ENCODE measurements at places on chromosomes 2 and 18.

GRCh38 chr2:133360190-133360589 lies 208.1 kb downstream of the NCKAP5 start:
- no peak for DNase-seq

GRCh38 chr18:80258640-80259039 lies 11.3 kb upstream of the PARD6G start:
- no peak for DNase-seq

DNA sequence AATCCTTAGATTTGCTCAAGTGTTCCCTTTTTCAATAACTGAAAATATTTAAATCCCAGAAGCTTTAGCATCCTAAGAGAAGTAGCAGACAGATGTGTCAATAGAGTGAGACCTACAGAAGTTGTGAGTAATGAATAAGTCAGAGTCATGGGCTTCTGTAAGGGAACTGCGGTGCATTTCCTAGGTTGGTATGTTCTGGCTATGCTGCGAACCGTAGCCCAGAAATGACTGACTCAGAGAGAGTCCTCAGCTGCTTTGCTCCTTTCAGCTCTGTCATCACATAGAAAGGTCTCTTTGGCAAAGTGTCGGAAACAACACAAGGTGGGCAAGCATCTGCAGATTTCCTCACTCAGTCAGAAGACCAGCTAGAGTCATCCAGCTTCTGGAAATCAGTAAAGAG lies 297.1 kb downstream of the ARHGAP15 start:
- no peak for DNase-seq

- peak; percentile 76 for DNase-seq
Observed at GRCh38 chr2:190843890-190844699, 36.5 kb upstream of the GLS start.

GRCh38 chr18:49752095-49752457 lies 61.3 kb downstream of the ACAA2 start:
- no peak for DNase-seq

GRCh38 chr2:233075141-233075965 lies 15.2 kb downstream of the INPP5D start:
- peak; percentile 44 for DNase-seq

DNA sequence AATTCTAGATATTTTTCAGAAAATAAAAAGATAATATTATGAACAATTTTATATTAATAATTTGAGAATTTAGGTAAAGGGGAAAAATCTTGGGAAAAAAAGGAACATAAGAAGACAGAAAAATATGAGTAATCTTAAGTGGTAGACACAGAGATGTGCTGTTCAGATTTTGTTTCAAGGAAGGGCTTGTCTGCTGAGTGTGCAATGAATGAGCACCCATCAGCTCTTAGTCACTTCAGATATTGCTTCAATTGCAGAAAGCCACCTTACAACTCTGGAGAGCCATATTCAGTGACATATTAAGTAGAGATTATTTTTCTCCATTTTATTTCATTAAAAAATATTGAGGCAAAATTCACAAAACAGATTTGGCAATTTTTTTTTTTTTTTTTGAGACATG lies 282.0 kb upstream of the CHST9 start:
- no peak for DNase-seq

DNA sequence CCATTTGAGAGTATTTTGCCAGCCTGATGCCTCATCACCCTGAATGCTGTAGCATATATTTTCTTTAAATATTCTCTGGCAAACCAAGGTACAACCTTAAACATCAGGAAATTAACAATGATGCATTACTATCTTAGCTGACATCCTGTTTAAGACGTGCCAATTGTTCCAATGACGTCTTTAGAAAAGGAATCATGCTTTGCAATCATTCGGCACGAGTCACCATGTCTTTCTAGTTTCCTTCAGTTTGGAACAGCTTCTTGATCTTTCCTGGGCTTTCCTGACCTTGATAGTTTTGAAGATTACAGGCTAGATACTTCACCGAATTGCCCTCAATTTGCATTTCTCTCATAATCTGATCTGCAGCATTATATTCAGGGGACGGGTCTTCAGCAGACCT lies 88.2 kb upstream of the GLI2 start:
- DNase-seq = no peak

- no peak for DNase-seq
Observed at GRCh38 chr2:229636571-229636970, 77.8 kb downstream of the DNER start.
